Lung (tissue), 17 donors: ENCODE measurements at places on chromosomes 5 and 9. TPM values are rescaled to one million over a fixed set of nuclear protein-coding genes. Genes with fewer than 3 reads are reported as not detected.

- no peak overlapping the region for H3K27ac ChIP-seq
- no peaks in the 10 kb centered on the region for H3K27me3 ChIP-seq
- H3K4me1 ChIP-seq = no peaks in the 10 kb centered on the region
- no peaks in the 10 kb centered on the region for H3K36me3 ChIP-seq
These were observed 98.2 kb downstream of the TAF11L14 start for GRCh38 chr5:17732351-17732923.

GRCh38 chr5:141950207-141951005, 7.6 kb downstream of the PCDH12 start:
- no peak for DNase-seq
- no peaks in the 10 kb centered on the region for H3K27me3 ChIP-seq
- H3K36me3 ChIP-seq = no peaks in the 10 kb centered on the region
- peaks cover 2% of the 10 kb centered on the region for H3K4me1 ChIP-seq
- no peak overlapping the region for H3K4me3 ChIP-seq

The BARX1 gene
- total RNA-seq = not detected

The C9orf153 gene
- 0.12 TPM for total RNA-seq

The CKMT2 gene
- 2.8 TPM for total RNA-seq

The SREK1IP1 gene
- total RNA-seq = 17.0 TPM

The TXNDC8 gene
- not detected for total RNA-seq

The NUDCD2 gene
- 15.8 TPM for total RNA-seq

The NR3C1 gene
- 103 TPM for total RNA-seq
